Activated CD4-positive, alpha-beta T cell treated with anti-CD3 and anti-CD28 coated beads for 4 hours (primary cell): ENCODE measurements at places on chromosomes 16 and 17.

DNA sequence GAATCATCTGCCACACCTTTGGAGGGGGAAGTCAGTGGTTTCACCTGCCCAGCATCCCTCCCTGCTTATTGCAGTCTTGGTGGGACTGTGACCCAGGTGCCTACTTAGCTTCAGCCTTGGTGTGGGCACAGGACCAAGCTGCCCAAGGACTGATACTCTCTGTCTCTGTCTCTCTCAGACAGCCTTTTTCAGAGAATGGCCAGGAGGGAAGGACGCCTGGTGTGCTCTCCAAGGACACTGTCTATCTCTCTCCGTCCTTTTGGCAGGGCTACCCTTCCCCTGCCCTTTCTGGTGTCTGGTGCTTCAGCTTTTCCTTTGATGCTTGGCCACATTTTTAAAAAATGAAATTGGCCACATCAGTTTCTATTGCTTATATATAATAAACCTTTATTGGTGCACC, 19.6 kb downstream of the PIK3R6 start:
- DNase-seq, result no peak

DNA sequence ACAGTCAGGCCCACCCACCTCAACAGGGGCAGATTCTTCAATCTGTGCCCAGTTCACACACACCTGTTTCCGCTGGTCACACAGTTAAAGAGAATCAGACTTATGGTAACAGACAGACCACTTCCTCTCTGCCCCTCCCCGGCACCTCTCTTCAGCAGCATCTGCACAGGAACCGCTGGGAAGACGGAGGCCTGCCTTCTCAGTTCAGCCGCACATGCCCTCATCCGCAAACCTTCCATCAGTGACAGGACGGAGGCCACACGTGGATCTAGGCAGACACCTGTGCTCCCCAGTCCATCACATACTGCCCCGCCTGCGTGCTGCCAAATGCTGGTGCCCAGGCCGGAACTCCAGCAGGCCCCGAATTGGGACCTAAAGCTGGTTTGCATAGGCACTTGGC, 10.3 kb downstream of the PHB1 start:
- DNase-seq, result no peak

GRCh38 chr16:78996790-78997189, 603.7 kb downstream of the MAF start:
- no peak for DNase-seq

GRCh38 chr17:3905017-3905520, 11.2 kb downstream of the P2RX1 start:
- no peak for DNase-seq

DNA sequence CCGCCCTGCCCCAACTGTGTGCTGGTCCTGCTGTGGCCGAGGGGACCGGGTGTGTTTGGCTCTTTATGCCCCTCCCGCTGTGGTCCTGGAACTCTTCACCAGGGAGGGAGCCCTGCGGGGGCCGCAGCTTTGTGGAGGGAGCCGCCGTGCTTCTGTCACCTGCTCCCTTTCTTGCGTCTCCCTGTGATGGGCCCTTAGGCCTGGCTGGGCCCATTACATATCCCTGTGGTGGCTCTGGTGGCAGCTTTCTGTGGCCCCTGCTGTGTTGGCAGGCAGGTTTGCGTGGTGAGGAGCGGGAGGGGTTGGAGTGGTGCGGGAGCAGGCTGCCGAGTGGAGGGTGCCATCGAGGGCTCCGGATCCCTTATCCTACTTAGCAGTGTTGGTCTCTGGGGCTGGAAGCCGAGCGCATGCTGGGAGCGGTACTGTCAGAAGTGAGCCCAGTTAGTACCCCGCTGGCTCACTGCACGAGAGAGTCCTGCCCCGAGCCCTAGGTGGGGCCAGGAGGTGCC, 60.4 kb downstream of the PDPK1 start:
- no peak for DNase-seq

DNA sequence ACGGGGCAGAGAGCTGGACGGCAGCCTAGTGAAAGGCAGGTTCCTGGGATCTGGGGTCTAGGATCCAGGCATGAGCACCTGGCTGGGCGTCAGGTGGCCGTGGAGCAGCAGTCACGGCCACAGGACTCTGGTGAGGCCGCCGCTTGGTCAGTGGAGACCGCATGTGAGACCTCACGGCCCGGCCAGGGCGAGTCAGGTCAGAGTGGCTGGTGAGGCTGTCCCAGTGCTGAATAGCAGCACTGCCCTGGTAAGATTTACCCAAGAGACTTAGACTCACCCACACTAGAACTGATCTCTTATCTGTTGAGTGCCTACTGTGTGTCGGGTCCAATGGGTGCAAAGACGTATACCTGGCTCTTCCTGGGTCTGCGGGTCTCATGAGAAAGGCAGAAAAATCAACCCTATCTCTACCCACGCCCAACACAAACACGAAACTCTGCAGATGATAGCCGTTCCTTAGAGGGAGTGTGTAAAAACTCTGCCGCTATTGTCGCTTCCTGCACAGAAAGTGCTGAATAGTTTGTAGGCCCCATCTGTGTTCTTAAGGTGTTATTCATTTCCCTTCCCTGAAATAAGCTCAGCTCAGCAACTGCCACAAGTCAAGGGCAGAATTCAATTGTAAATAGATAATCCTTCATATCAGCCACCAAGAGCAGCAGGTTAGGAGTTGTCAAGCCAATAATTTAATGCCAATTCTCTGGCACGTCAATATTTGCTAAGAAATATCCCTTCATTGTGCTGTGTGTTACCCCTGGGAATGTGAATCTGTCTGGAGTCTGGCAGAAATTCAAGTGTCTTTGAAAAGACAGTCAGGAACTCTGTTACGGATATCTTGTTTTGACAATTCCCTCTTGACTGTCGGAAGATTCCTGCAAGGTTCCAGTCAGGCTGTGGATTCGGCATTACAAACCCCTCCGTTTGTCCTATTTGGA, 240.0 kb downstream of the NTN1 start:
- no peak for DNase-seq
